Esophagus squamous epithelium (tissue), 5 donors: ENCODE measurements at places on chromosomes 5 and 9.

GRCh38 chr5:176550275-176550831 lies 1.2 kb downstream of the CDHR2 start:
- no peak for DNase-seq

- no peak for DNase-seq
These were observed 392.5 kb downstream of the KDM4C start for GRCh38 chr9:7150153-7150890.

GRCh38 chr5:167513381-167513780 lies 778.1 kb upstream of the WWC1 start:
- DNase-seq: no peak

- no peak for DNase-seq
These were observed 466.4 kb downstream of the DMRTA1 start for GRCh38 chr9:22913026-22913425.

DNA sequence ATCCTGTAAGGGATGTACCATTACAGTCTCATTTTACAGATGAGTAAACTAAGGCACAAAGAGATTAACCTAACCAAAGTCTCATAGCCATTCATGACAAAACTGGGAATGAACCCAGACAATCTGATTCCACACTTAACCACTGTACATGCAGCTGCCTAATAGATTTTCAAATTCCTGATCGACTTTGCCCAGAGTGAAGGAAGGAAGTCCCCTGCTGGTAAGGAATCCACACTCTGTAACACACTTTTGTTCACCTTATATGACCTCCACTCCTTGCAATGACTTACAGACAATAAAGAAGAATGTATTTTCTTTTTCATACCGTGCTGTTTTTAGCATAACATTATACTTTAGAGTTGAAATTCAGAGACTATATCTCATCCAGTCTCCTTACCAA lies 31.3 kb upstream of the PLPP6 start:
- DNase-seq: no peak

- DNase-seq: no peak
These were observed 456.3 kb upstream of the WWC1 start for GRCh38 chr5:167835146-167835545.

GRCh38 chr9:84317563-84317962 lies 23.0 kb downstream of the SLC28A3 start:
- no peak for DNase-seq

- DNase-seq: no peak
These were observed 2.0 kb downstream of the CD74 start for GRCh38 chr5:150410524-150411244.

DNA sequence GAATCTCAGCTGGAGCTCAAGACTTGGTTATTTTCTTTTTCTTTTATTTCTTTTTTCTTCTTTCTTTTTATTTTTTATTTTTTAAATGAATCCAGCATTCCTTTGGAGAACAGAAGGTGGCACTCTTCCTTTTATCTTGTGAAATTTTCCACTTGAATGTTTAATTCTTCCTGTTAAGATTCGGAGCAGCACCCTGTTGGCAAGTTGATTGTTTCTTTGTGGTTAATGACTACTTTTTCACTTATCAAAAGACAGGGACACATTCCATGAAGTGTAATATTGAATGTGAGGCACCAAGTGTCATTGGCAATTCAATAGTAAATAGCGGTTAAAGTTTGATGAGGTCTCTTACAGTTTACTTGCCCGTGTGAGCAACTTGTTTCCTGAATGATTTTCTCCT lies 240.5 kb upstream of the CHD1 start:
- DNase-seq: no peak

- no peak for DNase-seq
These were observed 21.3 kb downstream of the NREP start for GRCh38 chr5:111735583-111736270.

DNA sequence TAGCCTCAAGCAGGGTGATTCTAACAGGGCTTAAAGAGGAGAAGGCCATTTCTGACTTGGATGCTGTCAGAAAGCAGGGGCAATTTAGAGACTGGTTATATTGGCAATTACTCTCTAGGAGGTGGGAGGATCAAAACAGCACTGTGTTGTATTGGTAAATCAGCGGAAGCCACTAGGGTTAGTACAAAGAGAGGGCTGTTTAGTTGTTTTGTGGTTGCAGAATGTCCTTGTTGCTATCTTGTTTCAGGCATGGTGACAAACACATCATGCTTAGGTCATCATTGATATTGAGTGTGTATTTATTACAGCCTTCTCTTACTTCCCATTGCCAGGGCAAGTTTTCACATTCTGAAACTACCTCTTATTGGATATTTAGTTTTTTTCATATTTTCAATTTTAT lies 165.3 kb downstream of the TAF11L14 start:
- no peak for DNase-seq

DNA sequence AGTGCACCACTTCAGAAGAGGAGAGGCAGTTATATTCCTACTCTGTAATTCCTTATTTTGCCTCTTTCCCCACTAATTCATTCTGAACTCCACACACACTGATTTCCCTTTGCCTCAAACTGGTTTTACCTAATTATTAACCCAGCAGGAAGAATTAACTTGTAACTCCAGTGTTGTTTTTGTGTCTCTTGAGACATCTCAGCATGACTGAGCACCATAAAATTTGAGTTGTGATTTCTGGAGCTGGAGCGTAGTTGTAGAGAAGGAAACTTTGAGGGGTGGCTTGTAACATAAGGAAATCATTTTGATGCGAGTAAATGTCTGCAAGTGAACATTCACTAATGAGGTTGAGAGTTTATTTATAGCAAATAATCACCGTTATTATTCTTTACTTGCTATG lies 265.2 kb downstream of the TMEM38B start:
- no peak for DNase-seq

- no peak for DNase-seq
These were observed 5.7 kb downstream of the SRP19 start for GRCh38 chr5:112866739-112867138.

- DNase-seq: no peak
These were observed 121.4 kb downstream of the ASTN2 start for GRCh38 chr9:117293206-117294114.

- no peak for DNase-seq
These were observed 143.2 kb upstream of the TRIM32 start for GRCh38 chr9:116543731-116544400.

GRCh38 chr5:149732324-149733128 lies 2.4 kb downstream of the PPARGC1B start:
- no peak for DNase-seq

- DNase-seq: no peak
These were observed 42.1 kb upstream of the GPR21 start for GRCh38 chr9:122991370-122991830.

DNA sequence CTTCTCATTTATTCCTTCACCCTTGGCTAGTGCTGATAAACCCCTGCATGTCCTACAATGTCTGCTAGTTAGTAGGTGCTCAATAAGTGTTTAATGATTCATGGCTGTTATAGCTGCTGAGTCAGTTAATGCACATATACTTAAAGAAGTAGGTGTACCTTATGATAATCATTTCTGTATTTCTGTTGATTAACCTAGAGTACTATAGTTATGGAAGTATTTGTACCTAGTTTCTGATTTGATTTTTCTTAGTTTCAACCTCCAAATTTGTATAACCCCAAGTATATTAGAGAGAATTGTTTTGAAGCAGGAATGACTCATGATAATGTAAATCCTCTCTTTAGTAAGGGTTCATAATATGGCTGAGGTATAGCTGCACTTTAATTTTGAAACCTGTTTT lies 8.9 kb downstream of the SMAD5 start:
- no peak for DNase-seq

- no peak for DNase-seq
These were observed 87.4 kb upstream of the HSPA9 start for GRCh38 chr5:138662599-138662998.

GRCh38 chr9:85511746-85512145 lies 230.0 kb downstream of the AGTPBP1 start:
- no peak for DNase-seq

GRCh38 chr9:93058355-93059010 lies at the start of gene SUSD3:
SUSD3 (plus strand) TSS chr9:93058701; CDS start chr9:93058743, 42 bp downstream.
- no peak for DNase-seq

- no peak for DNase-seq
These were observed 51.5 kb upstream of the RNU6ATAC start for GRCh38 chr9:134215699-134216448.

DNA sequence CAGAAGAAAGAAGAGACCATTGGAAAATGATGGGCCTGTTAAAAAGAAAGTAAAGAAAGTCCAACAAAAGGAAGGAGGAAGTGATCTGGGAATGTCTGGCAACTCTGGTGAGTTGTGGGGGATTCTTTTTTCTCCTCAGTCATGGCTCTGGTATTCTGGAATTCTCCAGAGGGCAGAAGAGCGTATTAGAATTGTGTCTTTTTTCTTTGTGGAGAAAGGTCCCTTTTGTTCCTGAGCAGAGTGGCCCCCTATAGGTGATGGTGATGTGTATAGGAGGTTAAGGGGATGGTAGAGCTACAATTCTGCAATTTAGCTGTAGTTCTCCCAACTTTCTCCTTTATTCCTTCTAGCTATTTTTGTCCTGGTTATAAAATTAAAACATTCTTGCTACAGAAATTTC lies 1.6 kb upstream of the DHFR start:
- no peak for DNase-seq

DNA sequence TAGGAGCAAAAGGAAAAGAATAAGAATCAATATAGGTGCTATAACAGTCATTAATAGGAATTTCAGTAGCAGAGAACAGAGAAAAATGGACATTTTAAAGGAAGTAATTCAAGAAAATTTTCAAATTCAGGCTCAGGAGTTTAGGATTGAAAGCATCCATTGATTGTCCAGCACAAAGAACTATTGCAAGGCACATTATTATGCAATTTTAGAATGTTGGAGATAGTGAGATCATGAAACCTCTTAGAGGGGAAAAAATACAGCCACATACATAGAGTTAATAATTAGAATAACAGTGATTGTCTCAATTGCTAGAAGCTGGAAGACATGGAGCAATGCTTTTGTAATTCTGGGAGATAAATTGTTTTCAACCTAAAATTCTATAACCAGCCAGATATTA lies 31.5 kb downstream of the CNTLN start:
- no peak for DNase-seq

- DNase-seq: no peak
These were observed 5.6 kb downstream of the EXD3 start for GRCh38 chr9:137417161-137418021.

- DNase-seq: no peak
These were observed 19.3 kb upstream of the TOR2A start for GRCh38 chr9:127754099-127755060.

DNA sequence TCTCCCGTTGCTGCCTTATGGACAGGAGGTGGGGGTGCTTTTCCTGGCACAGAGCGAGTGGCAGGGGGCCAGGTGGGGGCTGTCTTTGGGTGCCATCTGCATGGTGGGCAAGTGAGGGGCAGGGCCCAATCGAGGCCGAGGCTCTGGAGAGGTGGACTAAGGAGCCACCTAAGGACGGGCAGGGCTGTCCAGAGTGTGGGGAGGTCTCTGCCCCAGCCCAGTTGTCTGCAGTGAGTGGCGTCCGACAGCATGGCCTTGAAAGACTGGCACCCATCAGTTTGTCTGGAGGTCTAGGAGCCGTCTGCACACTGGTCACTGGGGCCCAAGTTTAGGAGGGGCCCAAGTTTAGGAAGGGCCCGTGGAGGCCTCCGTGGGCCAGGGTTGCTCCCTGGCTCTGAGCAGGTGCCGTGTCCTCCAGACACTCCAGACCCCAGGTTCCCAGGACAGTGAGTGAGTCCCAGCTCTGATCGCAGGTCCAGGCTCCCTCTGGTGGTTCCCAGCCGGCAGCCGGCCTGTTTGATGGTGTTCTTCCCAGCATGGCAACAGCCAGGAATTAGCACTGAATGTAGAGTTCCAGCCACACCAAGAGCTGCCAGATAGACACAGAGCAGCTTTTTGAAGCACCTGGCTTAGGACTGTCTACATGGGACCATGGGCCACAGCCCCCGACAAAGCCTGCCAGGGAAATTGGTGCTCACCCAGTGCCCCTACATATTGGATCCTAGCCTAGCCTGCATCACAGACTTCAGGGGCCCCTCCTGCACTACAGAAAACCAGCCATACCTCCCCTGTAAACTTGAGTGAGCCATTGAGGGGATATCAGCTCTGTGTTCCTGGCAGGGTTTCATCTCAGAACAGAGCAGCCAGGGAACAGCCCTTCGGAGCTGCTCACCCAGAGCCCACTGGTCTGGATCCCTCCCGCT lies 120.9 kb downstream of the WNK2 start:
- DNase-seq: no peak

- no peak for DNase-seq
These were observed 41.1 kb upstream of the CPEB4 start for GRCh38 chr5:173846929-173847501.

GRCh38 chr5:28397502-28397941 lies 1359.1 kb upstream of the CDH9 start:
- no peak for DNase-seq

GRCh38 chr9:133113949-133114885 lies 6.8 kb downstream of the RALGDS start:
- DNase-seq: no peak

- DNase-seq: no peak
These were observed 203.6 kb upstream of the MEF2C start for GRCh38 chr5:89086390-89087086.

- no peak for DNase-seq
These were observed 132.8 kb downstream of the OR2K2 start for GRCh38 chr9:111197256-111197655.

- DNase-seq: no peak
These were observed 19.0 kb downstream of the STOM start for GRCh38 chr9:121350993-121351561.

DNA sequence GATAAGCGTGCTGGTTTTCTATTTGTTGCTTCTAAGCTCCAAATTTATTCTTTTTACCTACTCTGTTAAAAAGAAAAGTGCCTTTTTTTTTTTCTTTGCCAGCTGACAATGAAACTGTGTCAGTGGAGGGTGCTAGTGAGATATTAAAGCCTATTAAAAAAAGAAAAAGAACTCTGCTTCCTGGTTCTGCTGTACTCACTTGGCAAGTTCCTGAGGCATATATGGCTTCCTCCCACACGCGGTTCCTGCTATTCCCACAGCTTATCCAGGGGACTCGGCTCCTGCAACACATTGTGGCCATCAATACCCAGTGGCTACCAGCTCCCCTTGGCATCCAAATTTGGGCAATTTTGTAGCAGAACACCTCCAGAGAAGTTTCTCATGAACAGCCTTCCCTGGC lies 1977.7 kb upstream of the CDH9 start:
- no peak for DNase-seq

- DNase-seq: no peak
These were observed 1002.7 kb downstream of the CDH18 start for GRCh38 chr5:18985171-18985758.
